ENCODE measurements at places on chromosomes 3 and 15. TPM values are rescaled to one million over a fixed set of nuclear protein-coding genes. Genes with fewer than 3 reads are reported as not detected.

Gene HTR3E
- not detected for total RNA-seq

Gene UPK1B
- not detected for total RNA-seq

Gene KCNMB2
- total RNA-seq: not detected

Gene IFT122
- total RNA-seq: 16.8 TPM

Gene VWA5B2
- total RNA-seq: not detected

Gene PPARG
- total RNA-seq: 12.6 TPM

Gene CEMIP
- 0.27 TPM for total RNA-seq

Gene DPPA2
- not detected for total RNA-seq

Gene LMAN1L
- total RNA-seq: not detected

Gene IDH2
- total RNA-seq: 65.2 TPM

Gene CLRN1
- total RNA-seq: not detected

Gene AMT
- total RNA-seq: 1.2 TPM

Gene POPDC2
- total RNA-seq: 0.09 TPM

Gene ALDH1A3
- total RNA-seq: 82.6 TPM

Gene LRRC28
- 10.2 TPM for total RNA-seq

Gene ERICH6
- not detected for total RNA-seq

Gene NME9
- total RNA-seq: not detected

Gene CORO2B
- 2.7 TPM for total RNA-seq

Gene GYG1
- 33.6 TPM for total RNA-seq

Gene CCK
- not detected for total RNA-seq

Gene COL7A1
- 1.4 TPM for total RNA-seq

Gene FAM81A
- under 0.01 TPM for total RNA-seq

Gene GOLGA8H
- 0.90 TPM for total RNA-seq

Gene GRAMD1C
- 22.1 TPM for total RNA-seq

Gene PDZRN3
- 0.18 TPM for total RNA-seq

Gene TMIE
- total RNA-seq: 0.19 TPM

Gene MINAR1
- 0.56 TPM for total RNA-seq

Gene OR4M2
- total RNA-seq: not detected

Gene WDR93
- total RNA-seq: under 0.01 TPM

Gene GALNT15
- 1.2 TPM for total RNA-seq

Gene GASK1A
- 0.38 TPM for total RNA-seq

Gene SLC2A2
- not detected for total RNA-seq

Gene SKOR1
- total RNA-seq: 0.09 TPM

Gene SNX22
- total RNA-seq: 0.28 TPM

Gene CHRFAM7A
- total RNA-seq: 2.9 TPM

Gene ACP3
- not detected for total RNA-seq

Gene LNP1
- 0.94 TPM for total RNA-seq

Gene EFCC1
- total RNA-seq: 0.18 TPM

Gene ZNF774
- 1.0 TPM for total RNA-seq

Gene SEMA5B
- 0.09 TPM for total RNA-seq

Gene ACKR2
- total RNA-seq: not detected

Gene TAGLN3
- not detected for total RNA-seq

Gene AVEN
- total RNA-seq: 34.4 TPM

Gene STRIT1
- not detected for total RNA-seq

Gene TBC1D2B
- 25.9 TPM for total RNA-seq

Gene RNU5B-1
- not detected for total RNA-seq

Gene TPRA1
- 38.4 TPM for total RNA-seq

Gene GP9
- not detected for total RNA-seq

Gene CFAP161
- 0.63 TPM for total RNA-seq

Gene FBXO40
- total RNA-seq: not detected

Gene P3H2
- 5.0 TPM for total RNA-seq

Gene PLA2G4F
- total RNA-seq: not detected

Gene GXYLT2
- 0.54 TPM for total RNA-seq

Gene ALS2CL
- total RNA-seq: 8.5 TPM

Gene GREM1
- total RNA-seq: 0.09 TPM

All from endothelial cell of coronary artery (primary cell).